ENCODE measurements at places on chromosomes 7 and 10.
A peak's percentile ranks its signal among the peaks of the same experiment; 100 is the strongest.

DNA sequence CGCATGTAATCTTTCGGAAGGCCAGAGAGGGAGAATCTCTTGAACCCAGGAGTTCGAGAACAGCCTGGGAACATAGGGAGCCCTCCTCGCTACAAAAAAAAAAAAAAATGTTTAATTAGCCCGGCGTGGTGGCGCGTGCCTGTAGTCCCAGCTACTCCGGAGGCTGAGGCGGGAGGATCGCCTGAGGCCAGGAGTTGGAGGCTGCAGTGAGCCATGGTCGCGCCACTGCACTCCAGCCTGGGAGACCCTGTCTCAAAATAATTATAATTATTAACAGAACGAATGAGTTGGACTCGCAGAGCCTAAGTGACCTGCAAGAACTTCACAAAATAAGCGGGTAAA, 794 bp downstream of the PCGF6 start:
- DNase-seq = no peak

DNA sequence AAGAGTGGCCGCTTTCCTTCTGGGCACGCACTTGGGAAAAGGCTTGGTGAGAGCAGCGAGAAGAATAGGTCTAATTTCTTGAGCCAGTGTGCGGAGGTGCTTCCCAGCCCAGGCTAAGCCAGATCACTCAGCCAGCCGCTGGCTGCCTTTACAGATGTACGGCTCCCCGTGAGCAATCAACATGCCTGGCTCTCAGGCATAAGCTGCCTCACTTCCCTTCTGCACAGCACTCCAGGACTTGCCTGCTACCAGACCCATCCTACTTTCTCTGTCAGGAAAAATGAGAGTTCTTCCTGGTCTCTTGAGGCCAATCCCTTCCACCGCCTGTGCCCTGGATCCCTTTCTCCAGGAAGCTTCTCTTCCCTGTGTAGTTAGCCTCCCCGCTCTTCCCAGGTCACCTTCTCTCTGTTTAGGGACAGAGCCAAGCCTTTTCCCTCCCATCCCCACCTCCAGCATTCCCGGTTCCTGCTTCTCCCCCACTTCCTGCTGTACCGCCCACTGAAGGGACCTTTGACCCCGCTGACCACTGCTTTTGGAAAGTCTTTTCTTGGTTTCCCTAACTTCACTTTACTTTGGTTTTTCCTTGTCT, 1.1 kb upstream of the ACTR3C start:
- DNase-seq = no peak

DNA sequence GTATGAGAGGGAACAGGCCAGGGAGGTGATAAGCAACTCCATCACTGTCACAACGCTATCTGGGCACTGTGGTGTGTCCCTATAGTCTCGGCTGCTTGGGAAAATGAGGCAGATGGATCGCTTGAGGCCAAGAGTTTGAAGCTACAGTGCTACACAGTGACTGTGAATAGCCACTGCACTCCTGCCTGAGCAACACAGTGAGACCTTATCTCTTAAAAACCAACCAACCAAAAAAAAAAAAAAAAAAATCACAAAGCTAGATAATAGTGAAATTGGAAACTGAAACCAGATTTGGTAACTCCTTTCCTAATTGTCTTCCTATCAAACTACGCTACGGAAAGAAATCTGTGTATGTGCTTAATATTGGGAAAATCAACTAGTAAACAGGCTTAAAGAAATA, 14.1 kb downstream of the MICU1 start:
- no peak for DNase-seq

DNA sequence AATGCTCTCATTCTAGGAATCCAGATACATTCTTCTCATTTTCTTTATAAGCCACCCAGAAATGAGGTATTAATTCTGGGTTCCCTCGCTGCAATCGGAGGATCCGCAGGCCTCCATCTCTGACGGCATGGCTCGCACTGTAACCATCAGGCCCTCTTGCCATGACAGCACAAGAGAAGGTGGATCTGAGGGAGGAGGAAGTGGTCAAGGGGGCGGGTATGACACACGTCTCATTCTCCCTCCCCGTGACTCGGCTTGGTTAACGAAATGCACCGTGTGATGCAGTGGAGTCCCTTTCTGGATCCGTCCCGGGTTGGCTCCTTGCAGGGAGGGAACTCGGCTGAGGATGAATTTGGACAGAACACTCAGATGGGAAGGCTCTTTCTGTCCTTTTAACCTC, 280.2 kb downstream of the TCERG1L start:
- DNase-seq = no peak

DNA sequence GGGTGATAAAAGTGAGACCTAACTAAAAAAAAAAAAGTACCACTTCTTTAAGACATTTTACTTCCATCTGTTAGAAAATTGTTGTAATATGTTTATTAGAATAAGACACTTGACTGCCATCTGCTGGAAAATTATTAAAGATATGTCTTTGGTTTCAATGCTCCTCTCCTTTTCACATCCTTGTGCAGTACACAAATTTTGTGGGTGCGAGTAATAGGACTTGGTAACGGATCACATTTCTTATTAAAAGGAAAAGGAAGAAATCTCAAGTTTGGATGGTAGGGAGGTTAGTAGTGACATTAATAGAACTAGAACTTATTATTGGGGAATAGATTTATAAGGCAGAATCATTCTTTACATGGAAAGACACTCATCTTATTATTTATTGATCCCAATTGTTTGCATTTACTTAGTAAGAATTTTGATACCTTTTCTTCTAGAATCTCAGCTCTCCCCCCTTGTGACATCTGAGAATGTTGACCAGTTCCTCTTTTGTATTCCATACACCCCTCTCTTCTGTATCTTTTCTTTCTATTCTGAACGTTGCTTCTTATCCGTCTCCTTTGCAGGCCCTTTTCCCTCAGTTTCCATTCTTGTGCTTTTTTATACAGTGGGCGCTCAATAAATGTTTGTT, 43.0 kb upstream of the RPA3 start:
- DNase-seq = peak; percentile 24

All from GM20000 (cell line).